Activated T-helper 1 cell treated with anti-CD3 and anti-CD28 coated beads, Interleukin-2, amount 50 U/mL, for 16 hours (primary cell): ENCODE measurements at places on chromosomes 7 and 10.

DNA sequence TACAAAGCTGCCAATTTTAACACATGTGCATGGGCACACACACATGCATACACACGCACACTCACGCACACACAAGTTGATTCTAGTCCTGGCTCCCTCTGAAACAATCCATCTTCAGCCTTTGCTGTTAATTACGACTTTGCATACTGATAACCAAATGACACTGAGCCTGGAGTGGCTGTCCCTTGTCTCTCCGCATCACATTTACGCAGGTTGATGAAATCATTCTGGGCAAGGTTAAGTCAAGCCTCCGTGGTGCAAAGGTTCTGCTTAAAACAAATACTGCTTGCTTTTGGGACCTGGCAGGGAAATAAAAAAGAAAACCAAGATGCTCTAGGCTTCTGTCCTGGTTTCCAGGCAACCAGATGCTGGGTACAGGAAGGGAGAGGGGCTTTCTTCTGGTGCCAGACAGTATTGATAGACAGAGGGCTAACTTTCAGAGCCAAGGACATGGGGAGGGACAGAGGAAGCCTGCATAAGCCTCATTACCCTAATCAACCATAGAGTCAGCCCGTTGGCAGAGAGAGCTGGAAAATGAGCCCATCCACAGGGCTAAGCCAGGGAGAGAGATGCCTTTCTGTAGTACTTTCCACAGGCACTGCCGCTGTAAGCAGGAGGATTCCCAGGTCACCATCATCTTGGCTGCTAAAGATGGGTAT is 233.0 kb downstream of the WDR11 start:
- DNase-seq: no peak

GRCh38 chr10:87695074-87695473 is 35.4 kb downstream of the PAPSS2 start:
- DNase-seq: no peak

- no peak for DNase-seq
Measured at GRCh38 chr10:52053497-52053896, 260.6 kb upstream of the DKK1 start.

DNA sequence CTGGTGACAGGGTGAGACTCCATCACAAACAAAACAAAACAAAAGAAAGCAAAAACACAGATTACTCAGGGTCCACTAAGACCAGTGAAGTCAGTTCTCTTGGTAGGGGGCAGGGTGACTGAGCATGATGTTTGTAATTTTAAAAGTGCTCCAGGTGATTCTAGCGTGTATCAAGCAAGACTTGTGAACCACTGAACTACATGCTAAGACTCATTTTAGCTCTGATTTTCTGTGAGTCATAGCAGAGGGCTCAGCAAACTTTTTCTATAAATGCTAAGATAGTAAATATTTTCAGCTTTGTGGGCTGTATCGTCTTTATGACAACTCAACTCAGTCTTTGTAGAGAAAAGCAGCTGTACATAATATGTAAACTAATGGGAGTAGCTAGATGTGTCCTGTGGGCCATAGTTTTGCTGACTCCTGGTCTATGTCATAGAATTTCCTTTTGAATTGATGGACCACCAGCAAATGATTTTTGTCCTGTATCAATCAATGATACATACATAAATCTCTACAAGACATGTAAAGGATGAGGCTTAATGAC is 141.3 kb downstream of the CFTR start:
- DNase-seq: no peak

GRCh38 chr7:105759670-105760550 is 116.5 kb downstream of the ATXN7L1 start:
- DNase-seq: no peak

DNA sequence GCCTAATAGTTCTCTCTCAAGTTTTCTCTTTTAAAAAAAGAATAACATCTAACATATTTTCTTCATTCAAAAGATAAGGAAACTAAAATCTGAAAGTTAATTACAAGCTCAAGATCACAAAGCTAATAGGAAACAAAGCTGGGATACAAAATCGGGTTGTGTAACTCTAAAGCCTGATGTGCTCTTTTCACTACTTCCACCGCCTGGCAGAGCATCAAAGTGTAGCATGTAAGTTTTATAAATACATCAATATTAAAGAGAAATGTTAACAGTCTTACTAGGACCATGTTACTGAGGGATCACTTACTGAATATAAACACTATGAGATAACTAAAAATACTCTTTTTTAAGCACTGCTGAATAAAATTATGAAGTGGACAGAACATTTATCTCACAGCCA is 97.2 kb downstream of the KMT2C start:
- no peak for DNase-seq

DNA sequence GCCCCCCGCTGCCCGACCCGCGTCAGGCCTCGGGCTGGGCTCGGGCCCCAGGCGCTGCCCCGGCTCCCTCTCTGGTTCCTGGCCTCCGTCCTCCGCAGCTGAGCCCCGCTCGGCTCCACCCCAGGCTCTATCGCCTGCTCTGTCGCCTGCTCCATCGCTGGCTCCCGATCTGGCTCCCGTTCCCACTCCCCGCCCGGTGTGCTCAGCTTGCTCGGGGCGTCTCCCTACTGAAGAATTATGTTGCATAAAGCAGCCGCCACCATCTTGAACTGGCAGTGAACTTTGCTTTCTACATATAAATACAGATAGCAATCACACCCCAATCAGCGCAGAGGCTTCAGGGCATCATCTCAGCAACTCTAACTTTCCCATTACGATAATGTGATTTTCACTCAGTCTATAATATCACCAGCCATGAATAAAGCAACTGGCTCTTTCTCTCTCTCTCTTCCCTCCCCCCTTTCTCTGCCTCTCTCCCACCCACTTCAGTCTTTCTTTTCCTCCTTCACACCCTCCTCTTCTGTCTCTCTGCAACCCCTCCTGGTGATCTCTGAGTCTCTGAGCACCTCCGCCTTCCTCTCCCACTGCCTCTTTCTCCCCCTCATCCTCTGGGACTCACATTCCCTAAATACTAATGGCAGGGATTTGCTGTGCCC is 43.3 kb upstream of the BTRC start:
- DNase-seq: no peak

GRCh38 chr7:131957338-131958020 is 401.1 kb upstream of the PODXL start:
- DNase-seq: no peak

- no peak for DNase-seq
Measured at GRCh38 chr7:80008039-80008438, 126.6 kb upstream of the GNAI1 start.
